Muscle of arm (tissue), 14 donors: ENCODE measurements at places on chromosomes 12 and 14. TPM values are rescaled to one million over a fixed set of nuclear protein-coding genes. Genes with fewer than 3 reads are reported as not detected.

- no peak for DNase-seq
Observed at GRCh38 chr14:79575032-79575431, 636.3 kb downstream of the DIO2 start.

DNA sequence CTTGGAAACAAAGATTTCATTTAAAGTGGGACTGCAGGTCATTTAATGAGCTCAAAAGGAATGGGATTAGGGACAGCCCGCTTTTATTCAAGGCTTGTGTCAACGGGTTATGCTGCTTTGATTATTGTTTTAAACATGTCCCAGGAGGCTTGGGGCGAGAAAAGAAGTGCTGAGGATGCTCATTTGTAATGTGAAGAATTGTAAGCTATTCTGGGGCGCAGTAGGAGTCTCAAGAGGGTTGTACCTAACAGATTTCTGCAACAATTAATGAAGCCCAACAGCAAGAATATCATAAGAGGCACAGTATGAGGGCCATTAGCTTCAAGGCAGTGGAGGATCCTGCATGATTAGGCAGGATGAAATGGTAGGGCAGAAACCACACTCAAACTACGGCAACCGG, 122.5 kb downstream of the KTN1 start:
- no peak for DNase-seq

- DNase-seq: no peak
Observed at GRCh38 chr12:69474456-69474855, 4.3 kb downstream of the FRS2 start.

The ZNF385A gene
- 20.6 TPM for polyA plus RNA-seq

The TSPAN8 gene
- polyA plus RNA-seq: 1.5 TPM

The ENDOU gene
- polyA plus RNA-seq: 0.29 TPM
